ENCODE measurements at places on chromosomes 7 and 10.

- DNase-seq = no peak
Observed at GRCh38 chr10:96643920-96644319, 57.1 kb upstream of the TM9SF3 start.

- DNase-seq = no peak
Observed at GRCh38 chr10:7432884-7433726, 22.3 kb upstream of the SFMBT2 start.

DNA sequence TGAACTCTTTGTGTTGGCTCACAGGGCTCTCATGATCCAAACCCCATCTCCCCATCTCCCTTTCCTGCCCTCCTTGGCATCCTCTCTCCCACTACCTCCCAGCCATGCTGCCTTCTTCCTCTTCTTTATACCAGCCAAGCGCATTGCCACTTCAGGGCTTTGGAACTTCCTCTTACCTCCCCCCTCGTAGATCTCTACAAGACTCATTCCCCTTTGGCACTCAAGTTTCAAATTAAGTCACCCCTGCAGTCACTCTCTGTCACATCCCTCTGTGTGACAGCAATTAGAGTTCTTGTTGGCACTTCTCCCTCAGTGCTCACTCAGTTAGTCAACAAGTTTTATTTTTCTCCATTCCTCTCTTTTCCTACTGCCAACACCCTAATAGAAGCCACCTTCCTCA is 20.8 kb upstream of the NRP1 start:
- no peak for DNase-seq

DNA sequence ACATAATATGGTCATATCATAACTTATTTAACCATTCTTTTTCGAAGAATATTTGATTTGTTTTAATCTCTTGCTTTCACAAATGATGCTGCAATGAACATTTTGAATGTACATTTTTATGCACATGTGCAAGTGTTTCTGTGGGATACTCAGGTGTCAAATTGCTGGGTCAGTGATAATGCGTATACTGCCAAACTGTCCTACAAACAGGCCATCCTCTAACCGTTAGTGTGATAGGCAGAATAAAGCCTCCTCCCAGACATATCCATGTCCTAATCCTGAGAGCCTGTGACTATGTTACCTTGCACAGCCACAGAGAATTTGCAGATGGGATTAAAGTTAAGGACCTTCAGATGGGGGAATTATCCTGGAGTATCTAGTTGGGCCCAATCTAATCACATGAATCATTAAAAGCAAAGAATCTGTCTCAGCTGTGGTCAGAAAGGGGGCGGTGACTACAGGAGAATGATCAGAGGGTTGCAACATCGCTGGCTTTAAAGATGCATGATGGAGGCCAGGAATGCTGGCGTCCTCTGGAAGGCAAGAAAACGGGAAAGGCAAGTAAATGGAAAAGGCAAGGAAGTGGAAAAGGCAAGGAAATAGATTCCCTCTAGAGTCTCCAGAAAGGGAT is 46.7 kb downstream of the FZD1 start:
- no peak for DNase-seq

- DNase-seq = no peak
Observed at GRCh38 chr7:130377178-130377577, 3.1 kb upstream of the CPA1 start.

DNA sequence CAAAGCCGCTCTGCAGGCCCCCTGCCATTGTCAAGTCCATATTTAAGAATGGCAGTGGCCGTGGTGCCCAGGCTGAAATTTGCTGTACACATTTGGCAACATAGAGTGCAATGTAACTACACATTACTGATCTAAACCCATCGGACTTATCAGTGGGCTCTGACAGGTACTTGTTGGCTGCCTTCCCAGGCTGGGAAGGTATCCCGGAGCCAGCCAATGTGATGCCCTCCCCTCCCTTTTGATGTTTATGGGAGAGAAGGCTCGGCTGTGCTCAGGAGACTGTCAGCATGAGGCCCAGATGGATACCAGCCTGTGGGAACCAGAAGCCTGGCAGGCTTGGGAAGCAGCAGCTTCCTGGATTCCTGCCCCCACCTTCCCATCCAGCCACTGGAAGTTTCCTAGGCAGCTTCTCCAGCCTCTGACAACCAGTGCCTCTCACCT is 146.1 kb upstream of the TCF7L2 start:
- no peak for DNase-seq

DNA sequence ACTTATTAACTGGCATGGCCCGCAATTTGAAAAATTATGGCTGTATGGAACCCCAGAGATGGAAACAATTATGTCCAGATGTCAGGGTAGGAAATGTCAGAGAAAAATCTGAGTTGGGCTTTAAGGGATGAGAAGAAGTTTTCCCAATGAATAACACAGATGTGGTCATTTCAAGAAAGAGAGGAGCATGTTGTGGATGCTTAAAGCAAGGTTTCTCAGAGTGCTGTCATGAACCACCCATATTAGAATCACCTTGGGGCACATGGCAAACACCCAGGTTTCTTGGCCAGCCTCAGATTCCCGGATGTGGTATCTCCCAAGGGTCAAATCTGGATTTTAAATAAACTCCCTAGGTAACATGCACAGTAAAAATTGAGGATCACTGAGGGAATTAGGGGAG is 43.6 kb downstream of the LAMB4 start:
- no peak for DNase-seq

- DNase-seq = no peak
Observed at GRCh38 chr10:98886686-98887085, 349.0 kb downstream of the HPSE2 start.

DNA sequence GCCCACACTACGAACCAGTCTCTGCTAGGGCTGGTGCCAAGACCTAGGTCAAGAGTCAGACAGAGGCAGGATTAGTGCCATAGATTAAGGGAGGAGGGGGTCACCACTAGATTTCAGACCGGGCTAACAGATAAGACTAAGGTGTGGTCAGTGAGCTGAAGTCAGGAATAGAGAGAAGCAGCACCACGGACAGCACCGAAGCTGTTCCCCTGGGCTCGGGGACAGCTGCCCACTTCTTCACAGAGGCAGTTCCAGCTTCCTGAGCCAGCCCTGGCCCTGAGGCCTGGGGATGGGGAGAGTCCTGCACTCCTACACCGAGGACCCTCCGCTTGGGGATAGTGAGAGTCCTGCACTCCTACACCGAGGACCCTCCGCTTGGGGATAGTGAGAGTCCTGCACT is 11.2 kb upstream of the JAKMIP3 start:
- no peak for DNase-seq

DNA sequence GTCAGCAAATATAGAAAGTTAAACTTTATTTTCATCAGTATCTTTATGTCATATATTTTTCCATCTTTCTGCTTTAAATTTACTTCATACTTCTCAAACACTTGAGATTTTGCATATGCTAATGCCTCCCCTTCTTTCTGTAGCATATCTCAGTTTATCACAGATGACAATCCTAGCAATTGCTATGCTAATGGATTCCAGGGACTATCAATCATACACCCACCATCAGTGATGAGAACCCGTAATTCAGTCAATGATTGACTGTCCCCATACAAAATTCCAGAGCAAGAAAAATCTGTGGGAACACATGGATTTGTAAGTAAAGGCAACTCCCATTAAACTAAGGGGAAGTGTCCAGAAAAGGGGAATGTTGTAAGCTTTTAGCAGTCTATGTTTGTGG is 432.4 kb upstream of the SEMA3D start:
- no peak for DNase-seq

- no peak for DNase-seq
Observed at GRCh38 chr7:13288516-13288915, 601.1 kb downstream of the ARL4A start.

DNA sequence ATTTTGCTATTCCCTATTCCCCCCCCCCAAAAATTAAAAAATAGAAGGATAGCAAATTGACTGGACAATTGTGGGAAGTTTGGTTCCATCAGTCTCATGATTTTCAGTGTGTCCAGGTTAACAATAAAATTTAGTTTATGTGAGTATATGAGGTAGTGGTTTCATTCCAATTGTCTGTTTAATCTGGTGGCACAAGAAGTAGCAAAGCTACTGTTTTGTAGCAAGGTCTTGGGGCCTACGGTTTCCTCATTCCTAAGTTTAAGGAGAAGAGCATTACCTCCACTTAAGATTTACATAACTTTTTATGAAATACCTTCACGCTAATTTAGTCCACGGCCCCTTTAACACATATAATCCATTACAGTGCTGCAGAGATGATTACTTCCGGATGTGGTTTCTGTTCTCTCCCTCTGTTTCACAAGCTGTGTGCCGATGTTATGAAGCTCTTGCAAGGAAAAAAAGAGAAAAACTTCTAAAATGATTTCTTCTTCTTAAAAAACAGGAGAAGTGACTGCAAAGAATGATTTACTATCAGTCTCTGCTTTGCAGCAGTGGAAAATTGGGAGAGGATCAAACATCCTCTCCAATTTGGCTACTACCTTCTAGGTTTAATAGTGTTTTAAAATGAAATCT is 32.7 kb upstream of the NPVF start:
- no peak for DNase-seq

DNA sequence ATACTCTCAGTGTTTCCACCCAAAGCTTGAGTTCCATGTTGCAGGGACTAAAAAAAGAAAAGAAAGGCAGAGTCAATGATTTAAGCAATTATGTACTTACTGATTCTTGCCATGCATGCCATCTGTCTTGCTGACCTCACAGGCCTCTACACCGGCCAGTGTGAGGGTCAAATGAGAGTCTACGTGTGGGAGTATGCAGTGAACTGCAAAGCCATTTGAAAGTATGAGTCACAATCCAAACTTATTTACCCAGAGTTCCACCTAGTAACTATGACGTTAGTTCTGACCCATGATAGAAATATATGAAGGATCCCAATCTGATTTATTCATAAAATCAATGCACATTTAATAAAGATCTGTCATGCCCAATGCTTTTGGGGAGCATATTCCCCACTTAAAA is 26.5 kb downstream of the PDE1C start:
- no peak for DNase-seq

DNA sequence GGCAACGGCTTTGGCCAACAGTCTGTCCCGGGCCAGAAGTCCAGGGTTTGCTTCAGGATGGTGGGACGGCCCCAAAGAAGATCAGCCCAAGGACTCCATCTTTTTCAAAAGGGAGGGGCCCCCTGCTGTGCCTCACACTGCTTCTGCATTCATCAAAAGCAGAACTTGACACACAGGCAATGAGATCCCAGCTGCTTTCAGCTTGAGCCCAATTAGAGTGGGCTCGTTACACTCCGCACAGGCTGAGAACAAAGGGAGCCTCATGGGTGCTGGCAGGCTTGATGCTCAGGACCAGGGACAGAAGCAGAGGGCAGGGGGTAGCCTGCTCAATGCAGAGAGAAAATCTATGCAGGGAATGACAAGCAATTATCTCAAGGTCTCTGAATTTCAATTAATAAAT is 45.5 kb downstream of the VOPP1 start:
- no peak for DNase-seq

DNA sequence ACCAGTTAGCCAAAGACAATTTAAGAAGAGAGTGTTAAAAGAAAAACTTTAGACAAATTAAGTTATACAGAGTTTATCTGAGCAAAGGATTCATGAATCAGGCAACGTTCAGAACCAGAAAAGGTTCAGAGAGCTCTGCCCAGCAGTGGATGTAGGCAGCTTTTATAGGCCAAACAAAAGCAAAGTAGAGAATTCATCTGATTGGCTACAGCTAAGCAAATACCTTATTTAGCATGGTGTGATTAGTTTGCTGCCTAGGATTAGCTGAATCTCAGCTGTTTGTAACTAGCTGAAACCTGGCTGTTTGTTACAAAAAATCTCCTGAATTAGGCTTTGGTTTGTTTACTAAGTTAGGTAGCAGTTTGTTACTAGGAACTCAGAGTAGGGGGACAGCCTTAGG is 66.0 kb downstream of the SLC25A40 start:
- no peak for DNase-seq

- no peak for DNase-seq
Observed at GRCh38 chr10:58341947-58342346, 7.1 kb downstream of the UBE2D1 start.

- DNase-seq = no peak
Observed at GRCh38 chr10:108913300-108913699, 1010.0 kb downstream of the XPNPEP1 start.

All from stimulated activated CD4-positive, alpha-beta T cell treated with anti-CD3 and anti-CD28 coated beads, Interleukin-2, amount 100 ng/mL, for 4 hours (primary cell).